Stimulated activated CD4-positive, alpha-beta T cell treated with anti-CD3 and anti-CD28 coated beads, TNF-alpha, amount 100 ng/mL, for 24 hours (primary cell): ENCODE measurements at places on chromosomes 12 and 14.

DNA sequence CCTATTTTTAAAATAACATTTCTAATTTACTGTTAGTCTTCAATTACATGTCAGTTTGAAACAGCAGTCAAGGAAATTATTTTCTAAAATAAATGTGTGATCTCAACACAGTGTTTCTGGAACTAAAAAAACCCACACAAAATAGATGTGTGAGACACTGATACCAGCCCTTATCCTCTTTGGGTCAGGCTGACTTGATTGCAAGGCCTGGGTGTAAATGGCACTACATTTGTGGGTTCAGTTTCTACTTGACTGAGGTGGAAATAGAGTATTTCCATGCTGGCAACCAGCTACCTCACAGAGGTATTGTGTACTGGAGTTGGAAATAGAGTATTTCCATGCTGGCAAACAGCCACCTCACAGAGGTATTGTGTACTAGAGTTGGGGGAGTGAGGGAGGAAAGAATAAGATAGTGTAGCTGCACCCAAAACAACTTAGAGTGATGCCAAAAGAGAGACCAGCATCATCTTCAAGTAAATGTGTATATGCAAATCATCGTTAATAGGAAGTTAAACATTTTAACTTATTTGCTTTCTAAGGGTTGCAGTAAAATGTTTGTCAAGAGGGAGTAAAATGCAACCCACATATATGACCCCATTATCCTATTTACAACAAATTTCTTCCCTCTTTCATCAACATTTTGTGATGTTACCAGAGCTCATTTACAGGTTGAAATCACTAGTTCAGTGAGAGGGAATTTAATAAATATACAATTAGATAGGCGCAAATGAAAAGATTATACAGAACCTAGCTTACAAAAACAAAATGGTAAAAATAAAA lies 10.7 kb upstream of the LYZ start:
- DNase-seq = no peak

DNA sequence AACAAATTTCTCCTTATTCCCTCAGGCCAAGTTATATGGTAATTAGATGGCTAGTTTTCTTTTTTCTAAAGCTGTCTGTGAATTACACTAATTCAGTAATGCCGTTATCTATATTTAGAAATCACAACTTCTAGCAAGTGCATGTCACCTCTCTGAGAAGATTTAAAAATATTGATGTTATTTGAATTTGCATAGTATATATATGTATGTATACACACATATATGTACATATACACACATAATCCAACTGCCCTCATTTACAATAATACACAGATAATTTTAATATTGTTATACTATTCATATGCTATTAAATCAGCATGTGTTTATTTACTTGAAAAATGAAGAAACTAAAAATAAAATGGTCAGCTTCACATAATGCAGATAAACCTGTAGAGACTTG lies 563.9 kb downstream of the SLC16A7 start:
- no peak for DNase-seq

- no peak for DNase-seq
Observed at GRCh38 chr12:57149245-57149900, 2.0 kb upstream of the LRP1-AS start.

GRCh38 chr12:105659355-105660075 lies 329.0 kb downstream of the C12orf75 start:
- no peak for DNase-seq

GRCh38 chr12:107361970-107362369 lies 268.6 kb upstream of the CRY1 start:
- DNase-seq = no peak

- DNase-seq = no peak
Observed at GRCh38 chr14:69464829-69465228, 19.7 kb upstream of the PLEKHD1 start.

GRCh38 chr12:92075425-92075914 lies 70.2 kb downstream of the BTG1 start:
- DNase-seq = no peak

DNA sequence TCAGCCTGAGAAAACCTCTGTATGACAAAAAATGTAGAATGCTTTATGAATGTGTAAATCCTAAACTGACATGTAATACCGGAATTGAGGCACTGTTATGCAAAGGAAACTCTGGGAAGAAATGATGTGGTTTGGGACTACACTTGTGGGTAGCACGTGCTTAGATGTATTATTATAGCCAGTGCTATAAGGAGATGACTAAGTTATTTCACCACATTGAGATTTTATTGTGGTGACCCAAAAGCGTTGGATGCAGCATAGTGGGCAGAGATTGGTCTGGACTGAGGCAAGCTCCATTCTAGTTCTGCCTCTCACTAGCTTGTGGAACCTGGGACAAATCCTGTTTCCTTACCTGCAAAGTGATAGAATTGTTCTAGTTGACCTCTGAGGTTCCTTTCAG lies 172.2 kb downstream of the SNAPC1 start:
- DNase-seq = no peak

DNA sequence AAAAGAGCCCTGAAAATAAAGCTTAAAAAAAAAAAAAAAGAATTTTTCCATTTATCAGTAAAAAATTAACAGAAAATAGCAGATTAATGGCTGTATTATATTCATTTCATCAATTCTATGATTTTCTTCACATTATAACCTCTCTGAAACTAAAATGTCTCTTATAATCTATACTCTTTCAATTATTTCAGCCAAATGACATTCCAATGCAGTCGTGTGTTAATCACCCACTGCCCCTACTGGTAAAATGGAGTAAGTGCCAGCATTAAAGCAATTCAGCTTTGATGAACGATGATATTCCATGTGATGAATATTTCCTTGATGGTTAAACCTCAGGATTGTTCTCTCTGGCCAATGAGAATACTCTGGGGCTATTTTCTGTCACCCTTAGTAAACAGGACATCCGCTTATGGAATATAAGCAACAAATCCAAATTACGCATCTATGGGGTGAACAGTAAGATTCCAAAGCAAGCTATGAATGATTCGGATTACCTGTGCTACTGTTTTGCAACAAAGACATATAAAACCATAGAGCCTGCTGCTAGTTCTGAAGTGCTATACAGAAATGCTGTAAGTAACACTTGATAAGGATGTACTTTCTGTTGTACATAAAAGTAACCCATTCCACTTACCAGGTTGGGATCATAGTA lies 20.3 kb upstream of the SYCP3 start:
- no peak for DNase-seq

DNA sequence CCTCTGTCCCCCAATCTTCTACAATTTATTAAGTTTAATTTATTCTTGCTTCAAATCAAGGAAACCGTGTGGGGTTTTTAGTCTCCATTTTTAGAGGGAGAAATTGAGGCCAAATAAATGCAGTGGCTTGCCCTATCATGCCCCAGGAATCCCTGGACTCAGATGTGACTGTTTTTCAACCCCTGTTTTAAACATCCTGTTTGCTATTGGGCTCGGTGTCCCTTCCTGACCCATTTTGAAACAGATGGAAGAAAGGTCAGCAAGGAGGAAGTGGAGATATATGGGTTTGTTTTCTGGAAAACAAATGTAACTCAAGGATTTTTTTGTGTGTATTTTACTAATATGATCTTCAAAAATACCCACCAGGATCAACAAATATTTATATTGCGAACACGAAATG lies 84.7 kb downstream of the DACT1 start:
- no peak for DNase-seq

GRCh38 chr14:93281937-93282336 lies 50.9 kb downstream of the BTBD7 start:
- DNase-seq = no peak

- no peak for DNase-seq
Observed at GRCh38 chr12:52149182-52149641, 42.6 kb downstream of the KRT80 start.

GRCh38 chr14:100443603-100444002 lies 120.5 kb downstream of the SLC25A47 start:
- no peak for DNase-seq

- no peak for DNase-seq
Observed at GRCh38 chr12:115574826-115575225, 702.7 kb downstream of the MED13L start.

GRCh38 chr14:28731358-28731757 lies 35.2 kb upstream of the FOXG1 start:
- DNase-seq = no peak

DNA sequence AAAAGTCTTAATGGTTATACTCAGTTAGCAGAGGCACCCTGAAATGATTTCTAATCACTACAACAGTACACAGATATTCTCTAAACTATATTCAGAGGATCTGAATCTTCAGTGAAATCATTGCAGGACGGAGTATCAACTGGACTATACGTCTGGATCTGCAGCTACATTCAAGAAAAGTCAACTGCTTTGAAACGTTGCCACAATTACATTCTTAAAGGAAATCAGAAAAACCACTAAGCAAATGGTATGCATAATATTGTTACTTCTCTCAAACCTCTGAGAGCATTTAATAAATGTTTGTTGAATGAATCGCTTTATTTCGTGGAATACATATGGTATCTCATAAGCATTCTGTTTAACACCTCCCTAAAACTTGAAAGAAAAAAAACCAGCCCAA lies 67.4 kb downstream of the MED13L start:
- no peak for DNase-seq

- no peak for DNase-seq
Observed at GRCh38 chr12:94186278-94187241, 38.2 kb downstream of the PLXNC1 start.

DNA sequence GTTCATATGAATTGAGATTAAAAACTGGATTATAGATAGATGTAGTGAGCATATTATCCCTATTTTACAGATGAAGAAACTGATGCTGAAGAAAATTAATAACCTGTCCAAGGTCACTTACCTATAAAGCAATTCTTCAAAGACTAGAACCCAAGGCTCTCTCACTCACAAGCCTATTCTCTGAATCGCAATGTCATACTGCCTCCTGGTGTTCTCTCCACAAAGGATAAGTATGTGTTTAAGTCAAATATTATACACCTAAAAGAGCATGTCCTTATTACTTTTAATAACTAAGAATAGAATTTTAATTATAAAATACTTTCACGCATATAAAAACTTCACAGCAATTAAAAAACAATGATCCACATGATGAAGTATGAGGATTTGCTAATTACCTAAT lies 721.3 kb upstream of the USP15 start:
- no peak for DNase-seq

DNA sequence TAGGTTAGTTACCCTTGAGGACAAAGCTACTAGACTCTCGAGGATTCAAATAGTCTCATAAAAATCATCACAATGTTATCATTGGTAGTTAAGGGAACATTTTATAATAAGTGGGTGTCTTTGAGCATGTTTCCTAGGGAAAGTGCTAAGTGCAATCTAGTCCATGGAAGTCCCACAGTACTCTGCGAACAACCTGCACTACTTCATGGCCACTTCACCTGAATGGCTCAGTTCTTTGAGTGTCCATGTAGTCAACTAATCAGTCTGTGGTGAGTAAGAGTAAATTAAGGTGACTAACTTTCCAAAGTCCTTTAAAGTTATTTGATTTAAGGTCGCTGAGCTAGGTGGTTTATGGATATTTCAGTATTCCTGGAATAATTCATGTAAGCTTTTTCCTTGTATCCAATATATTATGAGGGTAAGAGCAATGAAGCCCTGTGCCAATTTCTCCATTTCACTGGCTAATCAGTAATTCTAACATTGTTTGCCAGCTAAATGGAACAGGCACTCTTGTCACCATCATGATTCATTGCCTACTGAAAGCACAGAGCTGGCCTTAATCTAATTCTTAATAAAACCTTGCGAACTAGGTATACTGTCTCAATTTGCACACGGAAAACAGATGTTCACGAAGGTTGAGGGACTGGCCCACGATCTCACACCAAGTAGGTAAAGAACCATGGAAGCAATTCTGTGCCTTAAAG lies 495.1 kb downstream of the APAF1 start:
- DNase-seq = no peak

DNA sequence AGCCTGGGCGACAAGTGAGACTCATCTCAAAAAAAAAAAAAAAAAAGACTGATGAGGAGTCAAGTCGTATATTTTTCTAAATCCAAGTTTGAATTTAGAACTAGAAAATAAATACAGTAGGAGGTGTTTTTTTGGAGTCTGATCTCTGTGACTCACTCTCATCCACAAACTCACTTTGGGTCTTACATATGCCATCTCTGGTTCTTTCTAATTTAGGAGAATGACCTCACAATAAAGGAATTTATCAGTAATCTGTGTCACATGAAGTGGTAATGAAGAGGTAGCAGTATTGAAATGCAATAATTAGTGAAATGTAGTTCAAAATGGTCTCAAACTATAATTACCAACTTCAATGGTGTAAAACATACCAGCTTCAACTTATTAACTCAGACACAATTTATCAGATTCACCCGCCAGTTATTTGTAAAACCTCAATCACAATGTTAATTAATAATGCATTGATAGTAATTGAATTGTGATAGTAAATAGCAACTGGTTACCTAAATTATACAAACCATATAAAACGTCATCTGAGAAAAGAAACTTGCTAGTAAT lies 4.4 kb upstream of the CFL2 start:
- DNase-seq = no peak

GRCh38 chr12:99200711-99201384 lies 446.7 kb upstream of the GARIN6 start:
- no peak for DNase-seq

- DNase-seq = no peak
Observed at GRCh38 chr14:104872469-104873341, 7.6 kb downstream of the CEP170B start.

- DNase-seq = no peak
Observed at GRCh38 chr14:60819575-60819974, 85.0 kb downstream of the MNAT1 start.

DNA sequence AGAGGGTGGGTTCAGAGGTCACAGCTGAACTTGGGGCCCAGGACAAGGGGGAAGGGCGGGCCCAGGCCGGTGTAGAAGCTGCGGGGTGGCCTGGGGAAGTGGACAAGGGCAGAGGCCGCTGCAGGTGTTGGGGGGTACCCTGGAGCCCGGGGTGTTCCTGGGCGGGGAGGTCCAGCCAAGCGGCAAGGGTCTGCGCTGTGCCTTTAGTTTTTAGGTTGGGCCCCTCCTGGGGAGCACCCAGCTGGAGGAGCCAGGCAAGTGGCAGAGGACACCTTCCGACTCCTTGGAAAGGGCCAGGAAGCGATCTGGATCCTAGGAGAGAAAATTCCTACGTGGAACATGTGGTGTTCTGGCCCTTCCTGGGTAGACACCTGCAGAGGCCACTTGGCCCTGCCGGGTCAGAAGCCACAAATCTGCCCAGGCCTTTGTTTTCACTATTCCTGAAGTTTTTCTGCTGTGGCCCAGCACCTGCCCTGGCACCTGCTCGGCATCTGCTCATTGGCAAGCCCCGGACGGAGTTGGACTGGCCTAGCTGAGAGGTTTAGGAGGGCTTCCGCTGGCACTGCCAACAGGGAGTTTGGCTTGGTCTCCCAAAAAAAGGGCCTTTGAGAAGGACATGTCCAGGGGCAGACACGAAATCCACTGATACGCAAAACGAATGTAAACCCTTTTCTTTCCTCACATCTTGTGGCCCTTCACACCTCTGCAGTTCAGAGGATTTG lies 61.1 kb downstream of the SMUG1 start:
- DNase-seq = no peak

- DNase-seq = no peak
Observed at GRCh38 chr12:16021026-16021425, 109.9 kb downstream of the DERA start.

GRCh38 chr12:85765453-85765869 lies 70.7 kb downstream of the RASSF9 start:
- DNase-seq = no peak

- no peak for DNase-seq
Observed at GRCh38 chr14:79920180-79920692, 291.1 kb downstream of the DIO2 start.
